C1 segment of cervical spinal cord (tissue), 14 donors: ENCODE measurements at places on chromosomes 12 and 14.

- DNase-seq = peak; percentile 22
Measured at GRCh38 chr12:119989361-119989730, 310 bp downstream of the BICDL1 start.

DNA sequence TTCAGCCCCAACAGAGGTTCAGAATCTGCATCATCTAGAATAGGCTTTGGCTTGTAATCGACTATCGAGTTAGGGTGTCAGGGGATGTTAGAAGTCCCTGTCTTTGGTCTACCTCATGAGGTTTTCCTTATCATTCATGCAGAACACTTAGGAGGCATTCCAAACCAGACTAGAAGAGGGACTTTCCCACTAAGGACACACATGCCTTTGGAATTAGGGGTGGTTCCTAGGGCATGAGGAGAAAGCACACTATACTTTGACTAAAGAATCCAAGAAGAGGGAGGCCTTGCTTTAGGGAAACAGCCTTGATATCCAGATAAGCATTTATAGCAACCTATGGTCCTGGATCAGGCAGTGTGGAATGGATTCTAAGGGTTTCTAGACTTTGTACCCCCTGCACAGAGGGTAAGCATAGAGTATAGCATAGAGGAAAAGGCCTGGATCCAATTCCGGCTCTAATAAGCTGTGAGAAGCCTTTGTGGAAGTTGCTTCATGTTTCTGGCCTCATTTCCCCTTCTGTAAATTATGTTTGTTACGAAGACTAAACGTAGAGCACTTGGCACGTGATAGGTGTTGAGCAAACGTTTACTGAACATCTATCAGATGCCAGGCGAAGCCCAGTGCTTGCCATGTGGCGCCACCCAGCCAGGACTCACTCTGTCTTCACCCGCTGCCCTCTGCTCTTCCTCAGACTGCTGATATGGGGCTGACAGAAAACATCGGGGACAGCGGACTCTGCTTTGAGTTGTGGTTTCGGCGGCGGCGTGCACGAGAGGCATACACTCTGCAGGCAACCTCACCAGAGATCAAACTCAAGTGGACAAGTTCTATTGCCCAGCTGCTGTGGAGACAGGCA, 13.2 kb downstream of the ZNF219 start:
- no peak for DNase-seq

DNA sequence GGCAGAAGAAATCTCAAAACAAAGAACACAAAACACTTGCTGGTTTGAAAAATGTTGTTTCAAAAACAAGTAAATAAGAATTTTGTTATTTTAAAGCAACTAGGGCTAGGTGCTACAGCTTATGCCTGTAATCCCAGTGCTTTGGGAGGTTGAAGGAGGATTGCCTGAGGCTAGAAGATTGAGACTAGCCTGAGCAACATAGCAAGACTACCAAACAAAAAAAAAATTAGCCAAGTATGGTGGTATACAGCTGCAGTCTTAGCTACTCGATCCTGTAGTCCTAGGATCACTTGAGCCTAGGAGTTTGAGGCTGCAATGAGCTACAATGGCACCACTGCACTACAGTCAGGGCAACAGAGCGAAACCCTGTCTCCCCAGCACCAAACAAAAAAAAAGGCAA, 32.6 kb upstream of the MTERF2 start:
- no peak for DNase-seq

DNA sequence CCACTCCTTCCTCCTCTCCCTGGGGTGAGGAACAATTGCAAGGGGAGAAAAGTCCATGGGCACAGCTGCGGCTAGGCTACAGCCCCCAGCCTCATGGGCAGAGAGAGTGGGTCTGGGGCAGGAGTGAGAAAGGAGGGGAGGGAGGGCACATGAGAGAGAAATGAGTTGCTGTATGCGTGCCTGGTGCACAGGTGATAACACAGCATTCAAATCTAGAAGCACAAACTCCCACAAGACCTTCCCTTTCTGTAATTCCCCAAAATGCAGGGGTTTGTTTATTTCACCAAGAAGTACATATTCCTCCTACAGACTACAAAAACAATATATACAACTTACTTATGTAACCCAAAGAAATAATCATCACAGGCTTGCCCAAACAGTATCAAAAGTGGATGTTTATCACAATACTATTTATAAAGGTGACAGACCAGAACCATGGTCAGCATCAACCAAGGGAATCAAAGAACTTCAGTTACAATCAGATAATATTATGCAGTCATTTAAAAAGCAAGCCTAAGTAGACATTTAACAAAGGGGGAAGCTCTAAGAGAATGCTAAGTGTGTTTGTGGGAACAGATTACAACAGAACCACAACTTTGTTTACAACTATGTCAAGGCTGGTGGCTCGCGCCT, 54.2 kb downstream of the ITPK1 start:
- no peak for DNase-seq

- DNase-seq = peak; percentile 18
Measured at GRCh38 chr12:11863478-11863906, 207.2 kb upstream of the BCL2L14 start.

DNA sequence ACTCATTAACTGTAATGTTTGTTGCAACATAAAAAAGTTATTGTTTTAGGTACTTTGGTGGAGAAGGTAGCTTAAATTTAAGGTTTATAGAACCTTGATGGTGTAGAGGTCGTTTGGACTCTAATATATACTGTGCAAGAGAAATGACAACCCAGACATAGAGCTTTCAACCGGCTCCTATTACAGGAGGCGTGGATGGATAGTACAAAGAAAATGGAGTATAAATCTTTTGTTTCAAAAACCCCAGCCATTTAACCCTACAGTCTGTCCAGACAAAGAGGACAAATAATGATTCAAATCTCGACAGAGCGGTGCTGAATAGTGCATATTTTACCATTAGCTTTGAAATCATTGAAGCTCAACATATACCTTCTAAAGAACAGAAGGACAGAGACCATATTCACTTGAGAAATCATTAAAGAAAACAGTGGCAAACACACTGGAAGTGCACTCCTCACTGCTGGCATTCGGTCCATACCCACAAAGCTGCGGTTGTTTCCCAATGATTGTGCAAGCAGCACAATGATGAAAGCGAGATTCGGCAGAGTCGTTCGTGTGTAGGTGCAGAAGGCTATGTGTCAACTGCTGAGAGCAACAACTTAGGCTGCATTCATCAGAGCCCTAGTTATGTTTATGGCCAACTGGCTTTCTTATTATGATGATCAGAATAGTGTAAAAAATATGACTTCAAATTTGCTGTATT, 688.6 kb downstream of the NOVA1 start:
- DNase-seq = no peak

DNA sequence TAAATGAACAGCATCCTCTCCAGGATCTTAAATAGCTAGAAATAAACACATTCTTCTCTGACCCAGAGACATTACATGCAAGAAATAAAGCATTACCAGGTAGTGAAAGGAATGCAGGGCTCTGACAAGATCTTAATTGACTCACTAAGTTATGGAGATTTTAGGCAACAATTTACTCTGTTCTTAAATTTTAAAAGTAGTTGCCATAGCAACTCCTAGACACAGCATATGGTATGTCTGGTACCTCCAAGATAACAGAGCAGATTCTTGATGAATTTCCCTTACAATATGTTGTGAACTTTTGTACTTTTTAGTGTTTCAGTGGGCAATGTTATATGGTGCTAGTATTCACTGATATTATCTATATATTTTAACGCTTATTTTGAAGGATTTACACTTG, 76.7 kb upstream of the G2E3 start:
- no peak for DNase-seq

DNA sequence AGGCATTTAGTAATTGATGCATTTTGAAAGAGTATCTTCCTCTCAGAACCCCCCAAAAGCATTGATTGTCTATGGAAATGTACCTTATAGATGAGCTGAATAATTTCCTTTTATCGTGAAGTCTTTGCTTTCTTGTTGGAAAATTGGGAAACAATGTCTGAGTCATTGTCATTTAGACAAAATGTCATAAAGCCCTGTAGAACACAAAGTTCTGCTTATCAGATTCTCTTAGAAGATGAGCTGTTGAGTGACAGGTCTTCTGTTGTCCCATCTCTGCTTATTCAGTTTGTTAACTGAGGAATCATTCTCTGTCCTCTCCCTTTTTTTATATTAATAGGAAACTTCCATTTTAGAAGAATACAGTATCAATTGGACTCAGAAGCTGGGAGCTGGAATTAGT, 22.9 kb downstream of the MAPKAPK5 start:
- DNase-seq = no peak

DNA sequence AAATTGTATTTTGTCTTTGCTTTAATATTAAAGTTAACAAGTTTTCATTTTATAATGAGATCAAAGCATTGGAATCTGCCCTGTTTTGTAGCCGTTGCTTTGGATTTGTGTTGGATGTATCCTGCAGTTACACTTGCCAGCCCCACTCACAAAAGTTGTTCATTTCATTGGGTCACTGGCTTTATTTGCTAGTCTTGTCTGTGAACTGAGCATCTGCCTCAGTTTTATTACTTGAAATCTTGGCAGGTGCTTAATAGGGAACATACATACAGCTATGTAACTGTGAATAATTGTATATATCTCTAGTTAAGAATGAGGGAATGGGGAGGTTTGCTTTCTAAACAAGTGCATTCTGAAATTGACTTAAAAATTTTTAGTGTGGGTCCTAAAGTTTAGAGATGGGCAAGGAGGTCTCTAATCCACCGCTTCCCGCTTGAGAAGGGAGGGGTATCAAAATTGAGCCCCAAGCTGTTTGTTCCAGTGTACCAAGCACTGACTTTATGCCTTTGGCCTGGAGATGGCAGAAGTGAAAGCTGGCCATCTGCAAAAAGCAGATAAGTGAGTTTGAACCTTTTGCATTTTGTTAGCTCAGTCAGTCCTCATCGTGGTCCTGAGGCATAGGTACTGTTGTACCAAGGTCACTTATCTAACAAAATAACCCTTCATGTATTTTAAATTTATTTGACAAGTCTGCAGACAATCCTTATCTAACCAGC, 9.3 kb downstream of the EIF5 start:
- no peak for DNase-seq

DNA sequence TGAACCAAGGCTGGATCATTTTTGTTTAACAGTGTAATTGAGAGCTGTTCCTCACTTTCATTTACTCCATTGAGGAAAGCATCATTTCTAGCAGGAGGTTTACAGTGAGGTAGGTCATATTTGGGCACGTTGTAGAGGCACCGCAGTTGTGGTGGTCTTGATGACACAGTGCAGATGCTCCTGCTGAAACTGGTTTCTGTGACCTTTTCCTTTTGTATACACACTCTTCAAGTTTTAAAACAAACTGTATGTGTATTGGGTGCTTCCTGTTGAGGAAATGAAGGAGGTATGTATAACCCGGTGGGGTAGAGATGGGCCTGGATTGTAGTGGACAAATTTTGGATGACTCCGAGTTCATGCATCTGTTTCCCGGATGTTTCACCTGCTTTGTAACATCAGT, 456.3 kb upstream of the RGS6 start:
- no peak for DNase-seq

DNA sequence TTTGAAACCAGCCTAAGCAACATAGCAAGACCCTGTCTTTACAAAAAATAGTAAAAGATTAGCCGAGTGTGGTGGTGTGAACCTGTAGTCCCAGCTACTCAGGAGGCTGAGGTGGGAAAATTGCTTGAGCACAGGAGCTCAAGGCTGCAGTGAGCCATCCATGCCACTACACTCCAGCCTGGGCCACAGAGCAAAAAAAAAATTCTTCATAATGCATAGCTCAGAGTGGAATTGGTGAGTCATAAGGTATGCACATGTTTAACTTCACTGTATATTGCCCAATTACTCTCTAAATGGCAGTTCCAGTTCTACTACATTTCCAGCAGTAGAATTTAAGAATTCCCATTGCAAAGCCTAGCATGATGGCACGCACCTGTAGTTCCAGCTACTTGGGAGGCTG, 26.8 kb upstream of the CLIP1 start:
- DNase-seq = no peak

GRCh38 chr14:89486505-89486904, 69.5 kb upstream of the FOXN3 start:
- DNase-seq = no peak

DNA sequence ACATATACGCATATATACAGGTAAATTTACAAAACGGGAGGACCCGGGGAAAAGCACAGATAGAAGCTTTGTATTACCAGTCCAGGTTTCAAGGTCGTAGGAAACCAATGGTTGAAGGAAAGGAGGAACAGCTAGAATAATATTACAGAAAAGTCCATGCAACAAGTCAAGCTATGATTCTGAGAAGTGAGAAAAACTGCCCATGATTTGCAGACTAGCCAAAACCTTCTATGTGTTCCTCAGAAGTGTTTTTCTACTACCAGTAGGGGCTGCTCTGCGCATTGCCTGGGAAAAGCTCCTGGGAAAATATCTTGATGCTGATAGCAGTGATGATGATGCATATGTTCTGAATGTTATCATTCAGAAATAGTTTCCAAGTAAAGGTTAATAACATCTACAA, 2.2 kb downstream of the PDZRN4 start:
- no peak for DNase-seq
